ENCODE measurements at places on chromosomes 1 and 21.

GRCh38 chr1:226494092-226494609, 54.4 kb upstream of the STUM start:
- no peak for DNase-seq

GRCh38 chr1:181312946-181313345, 170.4 kb upstream of the CACNA1E start:
- no peak for DNase-seq

GRCh38 chr1:223233410-223234169, 90.5 kb upstream of the TLR5 start:
- DNase-seq, result no peak

GRCh38 chr1:223046011-223046410, 97.0 kb downstream of the TLR5 start:
- no peak for DNase-seq

DNA sequence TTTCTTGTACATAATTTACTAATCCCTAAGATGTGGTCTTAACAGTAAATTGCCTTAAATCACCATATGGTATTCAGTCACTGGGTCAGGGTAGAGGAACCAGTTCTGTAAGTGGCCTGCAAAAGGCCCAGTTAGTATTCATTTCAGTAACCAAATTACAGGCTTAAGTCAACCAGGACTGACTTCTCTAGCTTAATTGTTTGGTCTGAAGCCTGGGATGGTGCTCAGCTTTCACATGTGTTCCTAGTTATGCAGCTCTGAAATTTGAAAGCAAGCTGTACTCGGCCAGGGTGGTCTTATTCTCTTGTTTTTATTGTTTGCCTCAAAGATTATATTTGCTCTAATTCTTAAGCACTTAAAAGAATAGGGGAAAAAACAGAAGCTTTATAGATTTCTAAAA, 144.6 kb downstream of the MAGI3 start:
- no peak for DNase-seq

DNA sequence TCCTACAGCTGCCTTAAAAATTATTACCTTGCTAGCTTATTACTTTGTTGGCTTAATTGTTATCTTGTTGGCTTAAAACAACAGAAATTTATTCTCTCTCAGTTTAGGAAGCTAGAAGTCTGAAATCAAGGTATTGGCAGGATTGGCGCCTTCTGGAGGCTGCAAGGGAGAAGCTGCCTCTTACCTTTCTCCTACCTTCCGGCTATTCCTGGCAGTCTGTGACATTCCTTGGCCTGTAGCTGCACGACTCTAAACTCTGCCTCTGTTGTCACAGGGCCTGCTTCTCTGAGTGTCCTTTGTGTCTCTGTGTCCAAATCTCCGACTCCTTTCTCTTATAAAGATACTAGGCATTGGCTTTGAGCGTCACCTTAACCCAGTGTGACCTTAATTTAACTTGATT, 579.9 kb upstream of the B3GALT2 start:
- DNase-seq, result no peak

DNA sequence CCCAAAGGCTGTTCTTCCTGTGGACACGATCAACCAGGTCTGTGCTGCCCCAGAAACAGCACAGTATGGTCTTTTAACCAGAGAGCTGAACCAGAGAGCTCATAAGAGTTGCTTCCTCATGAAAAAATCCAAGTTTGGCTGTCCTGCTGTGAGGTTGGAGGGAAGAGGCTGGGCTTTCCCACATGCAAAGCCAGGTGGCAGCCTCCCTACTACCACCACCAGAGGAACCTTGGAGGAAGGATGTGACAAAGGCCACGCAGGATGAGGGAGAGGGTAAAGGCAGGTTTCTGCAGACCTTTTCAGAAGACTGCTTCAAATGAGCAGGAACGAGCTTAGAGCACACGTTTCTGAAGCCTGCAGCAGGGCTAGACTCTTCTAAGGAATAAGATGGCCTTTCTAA, 27.1 kb downstream of the FAM78B start:
- no peak for DNase-seq

DNA sequence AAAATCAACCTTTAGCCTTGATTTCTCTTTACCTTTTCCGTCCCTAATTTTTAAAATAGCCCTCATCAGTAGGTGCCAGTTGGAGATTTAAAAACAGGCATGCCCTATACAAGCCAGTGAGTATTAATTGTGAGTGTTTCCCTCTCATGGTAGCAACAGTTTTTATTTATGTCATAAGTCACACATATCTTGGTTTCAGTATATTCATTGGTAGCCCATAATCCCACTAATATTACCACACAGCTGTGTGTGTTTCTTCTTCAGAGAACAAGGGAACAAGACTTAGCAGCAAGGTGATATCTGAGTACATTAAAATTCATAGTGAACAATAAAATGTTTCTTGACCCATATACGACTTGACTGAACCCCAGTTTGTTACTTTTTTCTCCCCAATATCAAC, 68.6 kb upstream of the HSPA13 start:
- no peak for DNase-seq

- DNase-seq, result no peak
Observed at GRCh38 chr1:174704300-174704699, 256.5 kb downstream of the GPR52 start.

DNA sequence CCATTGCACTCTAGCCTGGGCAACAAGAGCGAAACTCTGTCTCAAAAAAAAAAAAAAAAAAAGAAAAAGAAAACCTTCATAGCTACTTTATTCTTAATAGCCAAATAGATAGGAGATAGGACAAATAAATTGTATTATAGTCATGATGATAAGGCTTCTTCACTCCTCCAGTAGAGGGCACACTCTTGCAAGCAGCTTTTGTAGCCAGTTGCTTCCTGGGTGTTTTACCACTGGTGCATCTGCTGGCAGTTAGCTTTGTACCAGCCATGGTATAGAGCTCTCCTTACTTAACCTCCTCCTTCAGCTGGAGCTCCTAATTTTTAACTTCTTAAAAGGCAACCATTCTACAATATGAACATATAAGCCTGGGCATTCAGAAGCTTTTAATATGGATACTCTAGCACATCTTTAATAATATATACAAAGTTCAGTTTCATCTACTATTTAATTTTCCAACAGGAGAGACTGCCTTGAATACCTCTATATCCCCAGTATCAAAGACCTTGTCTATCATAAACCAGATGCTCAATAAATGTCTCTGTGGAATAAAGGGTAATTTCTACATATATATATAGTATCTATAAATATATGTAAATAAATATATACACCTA, 35.8 kb downstream of the EVI5 start:
- DNase-seq, result peak; percentile 69

DNA sequence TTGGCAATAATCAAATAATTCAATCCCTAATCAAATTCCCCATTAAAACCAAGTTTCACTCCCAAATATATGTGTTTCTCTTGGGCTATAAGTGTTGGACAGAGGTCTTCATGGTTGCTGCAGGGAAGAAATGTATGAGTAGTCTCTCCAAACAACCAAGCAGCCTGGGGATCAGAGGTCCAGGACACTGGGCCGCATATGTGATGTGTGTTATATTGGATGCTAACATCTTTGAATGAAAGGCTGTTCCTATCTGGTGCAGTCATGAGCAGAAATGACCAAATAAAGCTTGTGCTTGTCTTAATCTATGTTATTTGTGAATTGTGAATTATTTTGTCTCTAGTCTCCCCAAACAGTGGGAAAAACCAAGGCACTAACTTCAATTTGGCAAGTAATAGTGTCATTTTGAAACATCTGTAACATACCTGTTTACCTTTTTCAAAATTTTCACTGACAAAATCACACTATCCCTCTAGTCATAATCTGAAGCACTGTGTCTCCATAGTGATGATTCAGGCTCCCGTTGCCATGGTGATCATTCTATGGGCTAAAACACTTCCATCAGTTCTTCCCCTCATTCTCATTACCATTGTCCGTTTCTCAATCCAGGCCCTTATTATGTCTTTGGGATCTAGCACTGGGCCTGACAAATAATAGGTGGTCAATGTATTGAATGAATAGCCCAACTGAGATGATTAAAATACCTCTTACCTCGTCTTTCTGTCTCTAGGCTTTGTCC, 12.5 kb upstream of the TADA1 start:
- no peak for DNase-seq

- DNase-seq, result peak; percentile 42
Observed at GRCh38 chr1:55127827-55128343, 87.3 kb downstream of the USP24 start.

DNA sequence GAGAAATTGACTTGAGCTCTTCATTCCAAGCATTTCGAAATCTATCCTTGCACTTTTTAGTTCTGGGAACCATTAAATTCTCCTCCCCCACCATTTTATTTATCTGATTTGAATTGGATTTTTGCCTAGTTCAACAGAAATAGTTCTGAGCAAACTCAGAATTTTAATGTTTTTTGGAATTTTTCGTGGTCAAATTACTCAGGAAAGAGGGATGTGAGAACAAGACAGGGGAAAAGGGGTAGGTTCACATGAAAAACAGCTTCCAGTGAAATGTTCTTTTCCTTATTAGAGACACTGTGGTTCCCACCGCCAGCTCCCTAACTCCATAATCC, 5.7 kb upstream of the ZNF697 start:
- DNase-seq, result no peak

DNA sequence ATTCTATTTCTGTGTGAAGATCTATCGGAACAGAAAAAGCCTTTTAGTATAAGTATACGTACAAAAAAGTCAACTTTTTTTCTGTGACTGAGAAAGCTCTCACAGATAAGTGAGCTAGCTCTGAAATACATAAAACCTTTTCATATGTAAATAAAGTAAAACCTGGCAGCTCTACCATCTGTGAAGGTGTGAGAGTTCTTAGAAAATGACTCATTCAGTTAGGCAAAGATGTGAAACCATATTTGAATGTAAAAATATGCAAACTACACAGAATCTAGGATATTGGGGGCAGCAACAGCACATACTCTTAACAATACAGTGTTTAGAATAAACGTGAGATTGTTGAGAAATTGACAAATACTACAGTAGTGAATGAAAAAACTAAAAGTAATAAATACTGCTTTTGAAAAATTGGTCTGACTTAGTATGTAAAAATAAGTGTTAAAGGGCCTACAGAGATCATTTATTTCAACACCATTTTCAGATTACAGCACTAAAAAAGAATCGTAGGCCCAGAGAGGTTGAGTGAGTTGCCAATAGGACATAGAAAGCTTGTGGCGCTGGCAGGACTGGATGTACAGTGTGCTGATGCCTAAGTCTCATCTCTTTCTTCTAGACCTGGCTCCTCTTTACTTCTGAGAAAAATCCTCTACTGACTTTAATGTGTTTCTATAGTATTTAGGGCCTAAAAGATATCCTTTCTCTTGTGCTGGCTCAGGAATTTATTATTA, 19.8 kb downstream of the ATP6V1G3 start:
- peak; percentile 15 for DNase-seq

GRCh38 chr1:29689372-29690030, 453.2 kb downstream of the PTPRU start:
- DNase-seq, result no peak

DNA sequence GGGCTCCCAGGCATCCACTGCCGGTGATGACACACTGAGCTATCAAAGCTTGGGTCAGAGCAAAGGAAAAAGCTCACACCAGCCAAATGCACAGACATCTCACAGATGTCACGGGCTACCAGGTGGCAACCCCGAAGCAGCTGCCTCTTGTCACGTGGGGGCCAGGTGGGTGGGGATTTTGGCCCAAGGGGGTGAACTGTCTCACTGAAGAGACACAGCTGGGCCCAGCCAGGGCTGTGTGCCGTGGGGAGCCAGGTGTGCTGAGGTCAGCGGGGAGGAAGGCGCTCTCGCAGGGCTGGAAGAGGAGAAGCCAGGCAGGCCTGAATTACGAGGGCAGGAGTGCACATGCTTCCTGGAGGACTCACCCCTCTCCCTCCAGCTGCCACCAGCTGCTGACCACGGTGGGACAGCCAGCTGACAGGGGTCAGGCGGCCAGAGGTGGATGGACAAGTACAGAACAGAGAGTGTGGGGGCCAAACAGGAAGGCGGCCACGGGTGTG, 32.4 kb downstream of the KCNN3 start:
- DNase-seq, result peak; percentile 59

DNA sequence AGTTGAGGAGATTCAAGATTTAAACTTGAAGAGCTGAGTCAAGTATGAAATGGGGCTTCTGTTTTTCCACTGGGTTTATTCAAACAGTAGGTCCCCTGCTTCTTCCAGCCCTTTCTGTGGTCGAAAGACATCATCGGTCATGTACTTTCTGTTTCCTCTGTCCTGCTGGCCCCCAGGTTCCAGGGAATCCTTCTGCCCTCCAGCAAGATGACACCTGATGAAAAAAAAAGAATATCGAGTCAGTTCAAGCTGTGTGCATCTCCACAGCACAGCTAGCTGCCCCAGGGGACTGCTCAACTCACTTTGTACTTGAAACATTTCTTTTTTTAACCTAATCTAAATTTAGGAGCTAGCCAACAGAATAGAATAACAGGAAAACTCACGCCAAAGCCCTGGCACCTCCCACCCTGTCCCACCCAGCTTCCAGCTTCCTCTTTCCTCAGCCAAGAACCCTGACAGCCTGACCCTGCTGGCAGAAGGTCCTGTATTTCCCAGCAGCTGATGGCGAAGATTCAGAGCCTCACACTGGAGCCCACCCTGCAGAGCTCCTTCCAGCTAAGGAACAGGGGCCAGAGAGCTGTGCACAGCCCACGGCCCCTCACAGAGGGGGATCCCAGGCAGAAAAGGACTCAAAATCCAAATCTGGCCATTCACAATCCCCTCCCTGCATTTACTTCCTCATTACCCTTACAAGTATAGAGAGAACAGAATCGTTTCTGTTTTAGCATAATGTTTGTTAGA, 176.5 kb downstream of the PSMG1 start:
- no peak for DNase-seq

GRCh38 chr1:167446966-167447365, 71.4 kb downstream of the CD247 start:
- no peak for DNase-seq

GRCh38 chr1:95018602-95019369, 54.0 kb downstream of the ALG14 start:
- DNase-seq, result no peak

- no peak for DNase-seq
Observed at GRCh38 chr1:16152481-16153087, 3.3 kb downstream of the EPHA2 start.

- DNase-seq, result no peak
Observed at GRCh38 chr21:44603911-44604310, 3.5 kb downstream of the KRTAP10-7 start.

GRCh38 chr1:30040081-30041019, 683.0 kb downstream of the MATN1 start:
- DNase-seq, result no peak
